Activated naive CD8-positive, alpha-beta T cell treated with anti-CD3 and anti-CD28 coated beads, Interleukin-2, amount 50 U/mL, for 16 hours (primary cell): ENCODE measurements at places on chromosomes 4 and X.

GRCh38 chrX:69117876-69118526 lies 47.3 kb downstream of the PJA1 start:
- DNase-seq = no peak

- no peak for DNase-seq
Observed at GRCh38 chr4:26136615-26137014, 184.2 kb upstream of the RBPJ start.

GRCh38 chr4:102168580-102168979 lies 176.7 kb downstream of the SLC39A8 start:
- DNase-seq = no peak

GRCh38 chr4:6523251-6523650 lies 50.8 kb upstream of the PPP2R2C start:
- no peak for DNase-seq

DNA sequence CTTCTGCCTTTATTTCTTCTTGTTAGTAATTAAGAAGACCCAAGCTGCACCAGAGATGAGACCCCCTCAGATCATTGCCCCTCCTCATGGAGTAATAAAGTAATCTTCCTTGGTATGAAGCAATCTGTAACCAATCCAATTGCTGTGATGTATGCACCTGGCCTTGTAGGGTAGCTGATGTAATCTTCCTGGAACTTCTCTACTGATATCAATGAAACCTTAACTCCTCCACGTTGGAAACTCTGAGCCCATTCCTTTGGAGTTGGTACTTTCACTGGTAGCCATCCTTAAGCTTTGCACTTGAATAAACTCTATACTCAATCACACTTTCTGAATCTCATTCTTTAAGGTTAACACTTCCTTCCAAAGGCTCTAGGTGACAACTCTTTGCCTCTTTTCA lies 31.6 kb upstream of the NSG1 start:
- no peak for DNase-seq

- no peak for DNase-seq
Observed at GRCh38 chrX:10854594-10854993, 234.2 kb upstream of the MID1 start.

- no peak for DNase-seq
Observed at GRCh38 chrX:150831863-150832262, 66.6 kb downstream of the CD99L2 start.

GRCh38 chr4:44842531-44842930 lies 116.2 kb upstream of the GNPDA2 start:
- DNase-seq = no peak

GRCh38 chr4:138894709-138895108 lies 120.9 kb upstream of the NOCT start:
- no peak for DNase-seq

GRCh38 chr4:82223715-82224114 lies 150.1 kb downstream of the HNRNPD start:
- no peak for DNase-seq

- no peak for DNase-seq
Observed at GRCh38 chr4:180811556-180811955, 1431.6 kb upstream of the TENM3 start.

- no peak for DNase-seq
Observed at GRCh38 chrX:46582325-46582724, 8.8 kb downstream of the CHST7 start.

DNA sequence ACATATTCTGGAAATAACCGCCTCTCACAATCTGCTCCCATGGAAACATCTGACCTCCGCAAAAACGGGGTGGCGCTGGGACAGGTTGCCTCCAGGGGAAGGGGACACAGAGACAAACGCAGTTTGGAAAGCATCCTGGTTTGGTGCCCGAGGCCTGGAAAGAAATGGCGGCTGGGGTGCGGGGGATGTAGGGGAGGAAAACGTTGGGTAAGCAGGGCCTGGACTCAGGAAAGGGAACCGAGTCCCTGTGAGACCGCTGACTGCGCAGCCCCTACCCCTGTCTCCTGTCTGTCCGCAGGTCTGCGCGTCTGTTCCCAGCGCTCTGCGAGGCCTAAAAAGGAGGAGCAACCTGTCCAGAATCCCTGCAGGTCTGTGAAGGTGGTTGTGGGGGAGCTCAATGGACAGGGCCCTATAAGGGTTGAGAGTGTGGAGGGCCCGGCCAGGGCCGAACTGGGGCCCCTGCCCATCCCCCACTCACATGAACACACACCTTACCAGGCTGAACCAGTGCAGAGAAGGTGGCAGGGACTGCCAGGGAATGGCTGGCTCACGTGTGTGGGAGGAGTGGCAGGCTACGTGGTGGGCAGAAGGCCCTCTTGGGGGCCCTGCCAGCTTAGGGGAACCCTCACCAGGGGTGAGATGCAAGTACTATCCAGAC lies 672 bp downstream of the TCEAL3 start:
- DNase-seq = no peak

DNA sequence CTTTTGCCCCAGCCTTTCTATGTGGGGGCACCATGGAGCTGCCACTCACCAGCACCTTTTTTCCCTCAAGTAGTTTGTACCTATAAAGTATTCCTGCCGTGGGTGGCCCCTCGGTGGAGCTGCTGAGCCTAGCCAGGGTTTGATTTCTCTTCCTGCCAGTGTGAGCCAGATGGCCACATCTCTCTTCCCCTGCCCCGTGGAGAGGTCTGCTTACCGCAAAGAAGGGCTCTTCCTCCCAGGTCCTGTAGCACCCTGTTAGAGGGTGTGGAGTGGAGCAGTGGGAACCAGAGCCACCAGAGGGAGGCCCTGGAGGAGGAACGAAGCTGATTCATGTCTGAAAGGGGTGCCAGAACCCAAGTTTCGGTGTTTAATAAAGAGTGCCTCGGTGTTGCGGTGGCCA lies 95.4 kb downstream of the PTTG2 start:
- DNase-seq = no peak

- no peak for DNase-seq
Observed at GRCh38 chrX:101619364-101619763, 1.6 kb upstream of the ARMCX6 start.

GRCh38 chrX:54042609-54043021 lies 1.7 kb downstream of the PHF8 start:
- DNase-seq = no peak

GRCh38 chrX:130647468-130647867 lies 245.7 kb downstream of the RBMX2 start:
- DNase-seq = no peak

- no peak for DNase-seq
Observed at GRCh38 chr4:173492315-173492714, 37.7 kb downstream of the HAND2 start.

DNA sequence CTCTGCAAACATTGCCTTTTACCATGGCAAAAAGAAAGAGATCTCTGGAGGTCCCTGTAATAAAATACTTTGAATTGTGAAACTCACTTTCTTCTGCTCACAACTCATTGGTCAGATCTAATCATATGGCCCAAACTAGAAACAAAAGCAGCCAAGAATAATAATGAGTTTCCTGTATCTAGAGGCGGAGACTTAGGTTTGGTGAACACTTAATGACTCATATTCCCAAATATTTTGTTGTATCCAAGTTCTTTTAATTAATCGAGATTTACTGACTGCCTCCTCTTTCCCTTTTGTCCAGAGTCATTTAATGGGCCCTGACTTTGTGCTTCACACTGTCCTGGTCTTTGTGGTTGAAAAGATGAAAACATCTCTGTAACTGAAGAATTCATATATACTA lies 190.6 kb downstream of the CCSER1 start:
- no peak for DNase-seq

- DNase-seq = peak; percentile 73
Observed at GRCh38 chr4:8428288-8429097, 12.0 kb downstream of the ACOX3 start.

GRCh38 chrX:112769034-112769433 lies 71.6 kb downstream of the AMOT start:
- no peak for DNase-seq

DNA sequence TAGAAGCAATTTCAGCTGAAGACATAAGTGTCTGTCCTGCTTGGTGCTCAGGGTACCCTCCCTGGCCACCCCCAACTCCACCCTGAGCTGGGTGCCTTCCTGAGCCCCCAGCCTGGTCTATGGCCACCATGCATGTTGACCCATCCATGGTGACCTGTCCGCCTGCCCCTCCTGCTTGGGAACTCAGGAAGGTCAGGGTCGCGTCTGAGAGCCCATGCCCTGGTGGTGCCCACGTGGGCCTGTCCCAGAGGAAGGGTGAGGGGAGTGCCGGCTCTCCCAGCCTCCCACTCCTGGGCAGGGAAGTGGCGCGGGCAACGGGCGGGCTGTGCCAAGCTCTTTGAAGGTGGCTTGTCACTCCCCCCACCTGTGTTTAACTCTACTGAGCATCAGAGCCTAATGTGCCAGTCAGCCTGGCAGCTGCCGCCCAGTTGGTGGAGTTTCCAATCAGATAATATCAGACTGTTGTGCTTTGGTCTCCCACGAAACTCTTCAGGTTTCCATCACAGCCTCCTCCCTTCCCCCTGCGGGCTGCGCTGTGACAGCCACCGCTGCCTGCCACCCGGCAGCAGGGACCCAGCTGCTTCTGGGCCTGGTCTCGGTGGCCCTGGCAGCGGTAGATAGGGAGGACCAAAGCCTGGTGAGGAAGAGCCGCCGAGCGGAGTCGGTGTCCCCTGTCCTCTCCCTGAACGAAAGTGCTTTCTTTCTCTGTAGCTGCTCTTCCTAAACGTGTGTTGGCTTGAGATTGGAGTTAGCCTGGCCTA lies 4.8 kb downstream of the SH3BP2 start:
- no peak for DNase-seq

DNA sequence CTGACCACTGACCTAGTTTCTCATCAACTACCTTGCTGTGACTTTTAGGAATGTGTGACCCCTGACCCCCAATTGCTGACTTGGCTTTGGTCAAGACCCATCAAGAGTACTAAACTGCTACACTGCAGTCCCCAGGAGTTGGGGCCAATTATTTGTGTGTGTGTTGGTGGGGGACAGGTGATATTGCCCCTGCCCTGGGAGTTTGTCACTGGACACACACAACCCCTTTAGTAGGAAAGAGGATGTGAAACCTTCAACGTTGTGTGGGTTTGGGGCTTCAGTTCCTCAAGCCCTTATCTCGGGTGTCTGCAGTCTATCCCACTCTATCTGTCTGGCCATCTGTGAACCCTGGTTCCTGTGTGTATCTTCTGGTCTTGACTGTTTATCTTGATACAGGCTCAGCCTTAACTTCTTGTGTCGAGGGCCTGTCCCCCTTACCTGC lies 6.5 kb downstream of the SASH3 start:
- no peak for DNase-seq

DNA sequence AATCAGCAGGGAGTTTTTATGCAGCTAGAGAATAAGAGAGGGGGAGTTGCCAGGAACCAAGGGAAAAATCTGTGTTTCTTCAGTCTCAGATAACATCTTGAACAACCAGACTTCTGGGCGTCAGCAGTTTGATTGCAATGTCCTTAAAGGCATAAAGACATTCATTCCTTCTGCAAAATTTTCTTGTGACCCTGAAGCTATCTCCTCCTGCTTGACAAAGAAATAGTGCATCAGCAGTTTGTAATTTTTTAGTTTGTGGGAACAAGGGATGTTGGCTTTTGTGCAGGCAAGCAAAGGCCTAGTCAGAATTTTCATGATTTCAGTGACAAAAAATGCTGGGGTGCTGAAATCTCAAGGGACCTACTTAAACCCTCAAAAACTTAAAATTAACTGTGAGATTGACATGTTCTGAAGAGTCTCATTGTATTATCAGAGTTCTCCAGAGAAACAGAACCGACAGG lies 125.8 kb upstream of the UNC5C start:
- no peak for DNase-seq

DNA sequence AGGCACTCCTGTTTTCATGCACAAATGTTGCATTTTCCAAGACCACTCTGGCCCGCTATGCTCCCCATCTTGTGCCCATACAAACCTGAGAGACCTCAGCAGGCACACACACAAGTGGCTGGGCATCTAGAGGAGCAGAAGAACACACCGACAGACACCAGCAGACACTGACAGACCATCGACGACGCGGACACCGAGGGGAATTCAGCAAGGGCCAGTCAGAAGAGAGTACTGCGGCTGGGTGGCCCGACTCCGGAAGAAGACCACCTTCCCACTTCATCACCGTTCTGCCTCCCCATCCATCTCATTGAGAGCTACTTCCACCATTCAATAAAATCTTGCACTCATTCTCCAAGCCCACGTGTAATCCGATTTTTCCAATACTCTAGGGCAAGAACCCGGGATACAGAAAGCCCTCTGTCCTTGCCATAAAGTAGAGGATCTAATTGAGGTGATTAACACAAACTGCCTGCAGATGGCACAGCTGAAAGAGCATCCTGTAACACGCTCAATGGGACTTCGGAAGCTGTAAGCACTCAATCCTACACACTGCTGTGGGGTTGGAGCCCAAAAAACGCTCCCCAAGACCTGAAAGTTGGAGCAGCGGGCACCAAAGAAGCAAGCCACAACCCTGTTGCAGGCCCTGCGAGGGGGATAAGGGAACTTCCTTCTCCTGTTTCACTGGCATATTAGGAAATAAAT lies 780.9 kb downstream of the ARAP2 start:
- no peak for DNase-seq

GRCh38 chr4:153639833-153640802 lies 44.0 kb upstream of the TLR2 start:
- DNase-seq = no peak

- DNase-seq = no peak
Observed at GRCh38 chrX:19628011-19628575, 112.8 kb upstream of the MAP3K15 start.

DNA sequence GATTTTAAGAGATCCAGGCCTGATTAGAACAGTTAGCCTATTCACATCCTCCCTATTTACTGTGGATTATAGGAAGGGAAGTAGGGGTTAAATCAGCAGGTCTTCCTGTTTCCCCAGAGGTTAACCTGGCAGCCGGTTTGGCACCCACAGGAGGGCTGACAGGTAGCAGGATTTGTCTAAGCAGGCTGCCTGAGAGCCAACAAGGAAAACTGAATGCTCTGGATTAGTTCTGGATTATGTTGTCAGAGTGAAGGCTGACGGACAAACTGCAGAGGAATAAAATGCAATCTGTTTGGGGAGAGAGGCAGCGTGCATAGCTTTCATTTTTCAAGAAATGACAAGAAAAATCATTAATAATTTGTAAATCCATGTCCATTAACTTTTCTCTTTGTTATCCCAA lies 397.1 kb upstream of the FAM241A start:
- no peak for DNase-seq

DNA sequence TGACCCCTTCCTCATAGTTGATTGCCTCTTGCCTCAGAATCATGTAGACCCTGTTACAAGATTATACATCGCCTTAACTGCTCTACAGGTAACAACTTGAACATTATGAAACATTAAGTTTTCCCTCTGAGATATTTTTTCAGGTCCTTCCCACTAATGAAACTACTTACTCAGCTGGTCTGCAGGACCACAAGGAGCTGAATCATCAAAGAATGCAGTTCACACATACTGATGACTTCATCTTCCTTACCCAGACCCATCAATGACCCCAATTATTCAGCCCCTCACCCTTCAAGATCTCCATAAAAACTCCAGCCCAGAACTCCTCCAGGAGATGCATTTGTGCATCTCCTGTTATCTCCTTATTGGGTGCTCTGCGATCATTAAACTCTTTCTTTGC lies 720.9 kb downstream of the RAPGEF2 start:
- no peak for DNase-seq

DNA sequence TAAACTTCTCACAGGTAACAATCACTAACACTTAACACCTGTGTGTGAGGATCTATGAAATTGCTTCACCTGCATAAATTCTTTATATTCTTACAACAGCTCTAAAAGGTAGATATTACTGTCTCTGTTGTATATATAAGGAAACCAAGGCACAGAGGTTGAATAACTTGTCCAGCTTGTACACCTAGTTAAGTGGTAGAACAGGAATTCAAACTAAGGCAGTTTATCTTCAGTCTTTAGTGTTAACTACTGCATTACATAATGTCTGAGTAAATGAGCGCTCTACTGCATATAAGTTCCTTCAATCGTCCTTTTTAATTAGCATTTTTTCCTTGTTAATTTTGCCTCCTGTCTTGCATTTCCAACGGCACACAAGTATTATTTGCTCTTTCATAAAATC lies 15.0 kb downstream of the USP9X start:
- DNase-seq = no peak
